ENCODE measurements at places on chromosomes 6 and 20.

DNA sequence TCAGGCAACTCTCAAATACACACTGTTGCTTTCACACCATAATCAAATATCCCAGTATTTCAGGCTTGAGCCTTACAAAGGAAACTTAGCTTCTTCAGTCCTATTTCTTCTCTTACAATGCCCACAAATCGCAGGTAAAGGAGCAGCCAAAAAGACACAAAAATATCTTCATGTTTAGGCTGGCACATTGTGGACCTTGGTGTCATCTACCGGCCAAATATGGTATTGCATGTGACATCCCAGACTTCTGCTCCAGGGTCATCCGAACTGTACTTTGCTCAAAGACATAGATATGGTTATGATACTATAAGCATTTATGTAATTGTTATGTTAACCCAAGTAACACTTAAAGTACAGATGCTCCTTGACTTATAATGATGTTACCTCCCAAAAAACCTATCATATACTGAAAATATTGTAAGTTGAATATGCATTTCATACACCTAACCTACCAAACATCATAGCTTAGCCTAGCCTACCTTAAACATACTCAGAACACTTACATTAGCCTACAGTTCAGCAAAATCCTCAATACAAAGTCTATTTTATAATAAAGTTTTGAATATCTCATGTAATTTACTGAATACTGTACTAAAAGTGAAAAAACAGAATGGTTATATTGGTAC, 4.6 kb downstream of the OR2H2 start:
- peak; percentile 40 for DNase-seq

DNA sequence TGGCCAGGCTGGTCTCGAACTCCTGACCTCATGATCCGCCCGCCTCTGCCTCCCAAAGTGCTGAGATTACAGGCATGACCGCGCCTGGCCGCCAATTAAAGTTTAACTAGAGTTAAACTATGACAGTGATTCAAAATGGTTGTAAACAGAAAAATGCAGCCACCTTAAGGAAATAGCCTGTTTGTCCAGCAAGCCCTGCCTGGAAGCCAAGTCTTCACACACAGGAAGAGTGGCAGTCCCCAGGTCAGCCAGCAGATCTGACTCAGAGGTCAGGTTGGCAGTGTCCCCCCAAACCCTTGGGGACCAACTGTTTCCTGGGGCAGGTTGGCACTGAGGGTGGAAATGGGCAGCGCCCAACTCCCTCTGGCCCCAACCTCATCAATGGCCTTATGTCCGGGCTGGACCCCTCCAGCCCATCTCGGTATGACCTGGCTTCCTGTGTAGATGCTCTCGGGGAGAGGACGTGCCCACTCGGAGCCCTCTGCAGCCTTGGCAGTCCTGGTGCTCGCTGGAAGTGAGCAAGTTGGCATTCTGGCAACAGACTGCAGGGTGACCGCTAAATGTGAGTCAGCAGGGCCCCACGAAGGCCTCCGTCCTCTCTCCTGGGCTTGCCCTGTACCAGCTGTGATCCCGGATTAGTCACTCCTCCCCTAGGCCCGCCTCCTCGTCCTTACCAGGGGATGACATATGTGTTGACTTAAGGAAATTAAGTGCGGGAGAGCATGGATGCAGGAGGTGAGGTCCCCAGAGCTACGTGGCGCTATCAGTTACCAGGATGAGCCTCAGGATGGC, 9.7 kb upstream of the HSP90AB1 start:
- DNase-seq, result peak; percentile 49

DNA sequence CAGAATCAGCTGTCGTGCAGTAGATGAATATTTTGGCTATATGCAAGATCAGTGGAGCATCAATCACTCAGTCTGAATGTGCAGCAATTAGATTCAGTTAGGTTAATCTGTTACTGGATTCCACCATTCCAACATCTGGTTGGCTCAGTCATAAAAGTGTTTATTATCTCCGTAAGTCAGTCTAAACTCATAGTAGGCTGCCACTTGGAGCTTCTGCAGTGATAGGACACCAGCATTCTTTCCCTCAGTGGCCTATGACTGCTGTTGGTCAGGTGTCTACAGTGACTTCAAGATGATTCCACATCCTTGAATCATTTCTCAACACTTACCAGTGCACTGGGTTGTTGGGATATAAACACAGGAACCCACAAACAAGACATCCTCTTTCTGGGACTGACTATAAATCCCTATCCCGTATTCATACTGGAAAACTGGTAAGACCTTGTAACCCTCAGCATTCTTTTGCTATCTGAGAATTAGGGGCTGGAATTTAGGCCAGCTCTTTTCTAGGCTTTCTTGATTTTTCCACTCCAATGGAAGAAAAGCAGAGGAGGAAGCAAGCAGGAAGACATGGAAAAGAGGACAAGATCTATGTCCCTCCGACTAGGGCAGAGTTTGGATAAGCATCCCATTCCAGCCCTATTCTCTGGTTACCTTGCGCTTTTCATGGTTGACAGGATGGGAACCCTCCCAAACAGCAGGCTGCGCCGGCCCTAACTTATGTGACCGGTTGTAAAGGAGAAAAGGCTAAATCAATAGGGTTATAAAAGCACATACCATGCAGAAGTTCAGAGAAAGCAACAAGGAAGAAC, 919.6 kb downstream of the KIF16B start:
- DNase-seq, result no peak

GRCh38 chr20:45581702-45582101, 2.6 kb upstream of the WFDC8 start:
- DNase-seq, result no peak

GRCh38 chr6:160227769-160228161, 30.9 kb downstream of the SLC22A2 start:
- no peak for DNase-seq

DNA sequence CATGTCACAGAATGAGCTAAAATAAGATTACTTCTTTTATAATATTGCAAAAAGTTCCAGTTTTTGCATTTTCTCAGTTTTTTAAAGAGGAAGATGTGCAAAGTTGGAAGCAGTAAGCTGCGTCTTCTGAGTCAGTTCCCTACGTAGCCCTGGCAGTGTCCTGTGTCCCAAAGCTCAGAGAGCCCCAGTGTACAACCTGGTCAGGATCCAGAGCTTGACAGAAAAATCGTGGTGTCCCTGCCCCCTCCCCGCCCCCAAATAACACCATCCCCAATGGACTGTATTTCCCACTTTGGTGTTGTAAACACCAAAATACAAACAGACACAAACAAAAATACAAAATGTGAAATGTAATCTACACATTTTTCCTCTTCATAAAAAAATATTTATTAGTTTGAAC, 4.6 kb downstream of the SLC2A4RG start:
- no peak for DNase-seq

DNA sequence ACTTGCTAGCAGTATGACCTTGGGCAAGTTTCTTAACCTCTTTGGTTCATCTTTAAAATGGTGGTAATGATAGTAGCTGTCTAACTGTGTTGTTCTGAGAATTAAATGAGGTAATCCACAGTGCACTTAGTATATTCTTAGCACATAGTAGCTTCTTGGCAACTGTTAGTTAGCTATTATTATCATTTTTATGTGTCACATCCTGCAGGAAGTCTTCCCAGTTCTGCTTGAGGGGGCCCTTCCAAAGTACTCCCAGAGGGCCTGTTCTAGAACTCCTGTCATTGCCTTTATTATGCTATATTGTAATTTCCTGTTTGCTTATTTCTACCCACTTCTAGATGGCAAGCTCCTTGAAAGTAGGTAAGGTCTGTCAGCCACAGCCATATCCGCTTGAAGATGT, 30.6 kb downstream of the ANKS1A start:
- no peak for DNase-seq

- DNase-seq, result no peak
Observed at GRCh38 chr20:48631114-48632016, 196.4 kb downstream of the PREX1 start.

GRCh38 chr6:3715285-3715684, 36.2 kb downstream of the PXDC1 start:
- DNase-seq, result no peak

DNA sequence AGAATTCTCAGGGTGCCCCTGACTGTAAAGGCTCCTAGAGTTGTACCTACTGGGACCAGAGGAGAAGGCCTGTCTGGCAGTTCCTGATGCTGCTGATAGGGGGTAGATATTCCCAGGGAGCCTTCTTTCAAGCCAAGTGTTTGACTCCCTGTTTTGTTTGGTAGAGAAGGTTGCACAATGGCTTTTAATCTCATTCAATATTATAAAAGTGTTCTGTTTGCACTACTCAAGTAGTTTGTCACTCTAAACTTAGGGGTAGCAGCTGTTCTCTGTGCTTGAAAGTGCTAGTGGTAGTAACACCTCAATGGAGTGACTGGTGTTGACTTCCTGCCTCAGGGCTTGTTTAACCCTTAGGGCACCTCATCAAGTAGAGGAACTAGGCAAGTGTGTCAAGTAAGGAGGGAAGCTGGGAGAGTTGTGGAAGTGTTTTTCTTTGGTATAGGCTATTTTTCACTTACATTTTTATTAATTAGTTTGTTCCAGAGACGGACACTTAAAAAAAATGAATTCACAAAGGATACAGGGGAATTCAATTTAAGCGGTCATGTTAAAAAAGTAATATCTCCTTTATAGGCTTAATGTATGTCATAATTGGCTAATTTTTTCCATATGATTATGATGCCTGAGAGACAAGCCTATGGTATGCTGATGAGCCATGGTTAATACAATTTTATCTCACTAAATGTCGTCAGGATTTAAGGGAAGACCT, 38.1 kb downstream of the BICRAL start:
- DNase-seq, result no peak

DNA sequence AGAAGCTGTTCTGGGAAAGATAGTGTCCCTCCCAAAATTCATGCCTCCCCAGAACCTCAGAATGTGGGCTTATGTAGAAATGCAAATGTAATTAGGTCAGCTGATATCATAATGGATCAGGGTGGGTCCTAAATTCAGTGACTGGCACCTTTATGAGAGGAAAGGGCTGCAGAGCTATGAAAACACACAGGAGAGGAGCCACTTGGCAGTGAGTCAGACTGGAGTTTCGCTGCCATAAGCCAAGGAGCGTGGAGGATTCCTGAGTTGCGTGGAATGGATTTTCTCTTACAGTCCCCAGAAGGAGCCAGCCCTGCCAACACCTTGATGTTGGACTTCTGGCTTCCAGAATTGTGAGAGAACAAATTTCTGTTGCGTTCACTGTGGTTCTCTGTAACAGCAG, 249.8 kb upstream of the PMEPA1 start:
- DNase-seq, result no peak

DNA sequence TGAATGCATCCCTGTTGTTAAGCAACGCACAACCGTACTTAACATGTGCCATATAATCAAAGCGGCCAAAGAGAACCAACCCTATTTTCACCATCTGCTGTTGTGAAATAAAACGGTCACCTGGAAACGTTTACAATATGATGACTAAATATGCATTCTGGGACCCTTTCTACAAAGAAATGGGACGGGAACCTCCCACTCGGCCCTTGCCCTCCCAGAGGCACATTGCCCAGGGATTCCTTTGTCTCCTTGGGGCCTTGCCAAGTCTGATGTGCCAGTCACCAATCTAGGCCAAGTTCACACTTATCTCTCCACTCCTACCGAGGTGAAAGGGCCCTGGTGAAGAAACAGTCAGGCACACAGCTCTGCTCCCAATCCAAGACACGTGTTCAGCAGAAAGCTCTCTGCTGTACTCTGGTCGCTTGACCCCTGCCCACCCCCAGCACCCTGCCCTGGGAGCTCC, 427.4 kb upstream of the JARID2 start:
- DNase-seq, result no peak

DNA sequence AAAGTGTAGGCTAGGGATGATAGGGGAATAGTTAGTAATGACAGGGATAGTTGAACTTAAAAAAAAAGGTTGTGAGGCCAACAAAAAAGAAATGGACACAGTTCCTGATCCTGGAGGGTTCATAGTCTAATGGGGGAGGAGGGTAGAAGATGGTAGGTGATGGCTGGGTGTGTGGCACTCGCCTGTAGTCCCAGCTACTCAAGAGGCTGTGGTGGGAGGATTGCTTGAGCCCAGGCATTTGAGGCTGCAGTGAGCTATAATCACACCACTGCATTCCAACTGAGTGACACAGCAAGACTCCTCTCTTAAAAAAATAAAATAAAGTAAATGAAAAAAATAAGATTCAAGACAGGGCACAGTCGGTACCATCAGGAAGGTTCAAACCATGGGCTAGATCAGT, 2.4 kb upstream of the MICB start:
- no peak for DNase-seq

GRCh38 chr6:134708079-134708478, 241.8 kb downstream of the ALDH8A1 start:
- no peak for DNase-seq

DNA sequence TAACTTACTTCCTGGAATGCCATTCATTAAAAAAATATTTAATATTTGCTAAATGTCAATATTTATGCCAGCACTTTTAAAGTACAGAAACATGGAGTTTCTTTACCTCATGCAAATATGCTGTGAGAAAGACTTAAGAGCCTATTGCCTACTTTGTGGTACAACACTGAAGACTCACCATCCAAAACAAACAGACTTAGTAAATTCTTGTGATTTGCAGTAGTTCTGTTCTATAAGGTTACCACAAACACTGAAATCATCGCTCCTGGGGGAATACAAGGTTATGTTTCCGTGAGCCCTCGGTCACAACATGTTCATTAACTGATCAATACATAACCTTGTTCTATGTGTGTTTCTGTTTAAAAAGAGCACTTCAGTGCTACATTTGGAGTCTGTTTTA, 78.3 kb downstream of the ATG5 start:
- no peak for DNase-seq

GRCh38 chr6:112188906-112189305, 65.5 kb downstream of the LAMA4 start:
- DNase-seq, result no peak

GRCh38 chr6:117317261-117317660, 51.9 kb downstream of the VGLL2 start:
- no peak for DNase-seq
